ENCODE measurements at places on chromosomes 3 and 15.
A peak's percentile ranks its signal among the peaks of the same experiment; 100 is the strongest.

GRCh38 chr15:39079296-39079847 is 501.5 kb upstream of the THBS1 start:
- DNase-seq, result peak; percentile 23

DNA sequence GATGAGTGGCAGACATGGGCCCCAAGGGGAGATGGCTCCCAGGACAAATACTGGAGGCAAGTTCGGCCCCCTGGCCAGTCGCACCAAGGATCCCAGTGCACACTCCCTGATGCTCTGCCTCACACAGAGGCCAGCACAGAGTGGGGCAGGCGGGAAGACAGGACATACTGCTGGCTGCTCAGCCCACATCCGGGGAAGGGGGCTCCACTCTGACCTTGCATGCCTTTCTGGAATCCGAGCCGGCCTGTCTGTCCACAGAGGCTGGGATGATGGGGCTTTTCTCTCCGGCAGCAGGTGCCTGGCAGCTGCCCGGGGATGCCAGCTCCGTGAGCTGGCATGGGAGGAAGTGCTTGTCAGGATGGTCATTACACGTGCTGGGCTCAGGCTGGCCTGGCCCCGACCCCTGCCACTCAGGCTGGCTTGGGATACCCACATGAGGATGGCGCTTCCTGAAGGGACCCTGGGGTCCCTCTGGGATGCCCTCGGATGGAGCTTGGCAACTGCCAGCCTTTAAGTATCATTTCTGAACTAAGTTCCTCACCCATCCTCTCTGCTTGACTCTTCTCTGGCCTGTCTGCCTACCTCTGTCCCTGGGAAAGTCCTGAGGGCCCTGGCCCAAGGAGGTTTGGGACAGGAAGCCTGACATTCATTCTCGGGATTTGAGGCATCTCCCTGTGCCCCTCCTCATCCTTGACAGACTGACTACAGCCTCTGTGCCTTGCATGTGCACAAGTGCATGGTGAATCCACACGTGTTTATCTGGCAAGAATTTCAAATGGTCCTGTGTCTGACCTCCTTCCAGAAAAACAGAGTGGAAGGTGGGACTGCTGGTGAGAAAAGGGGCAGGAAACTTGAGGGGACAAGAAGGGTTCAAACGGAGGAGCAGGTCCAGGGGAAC is 46.5 kb downstream of the EXOG start:
- DNase-seq, result no peak

- no peak for DNase-seq
Measured at GRCh38 chr15:86608461-86609205, 529.0 kb downstream of the AGBL1 start.

GRCh38 chr3:49654955-49655556 is 19.1 kb upstream of the APEH start:
- no peak for DNase-seq

DNA sequence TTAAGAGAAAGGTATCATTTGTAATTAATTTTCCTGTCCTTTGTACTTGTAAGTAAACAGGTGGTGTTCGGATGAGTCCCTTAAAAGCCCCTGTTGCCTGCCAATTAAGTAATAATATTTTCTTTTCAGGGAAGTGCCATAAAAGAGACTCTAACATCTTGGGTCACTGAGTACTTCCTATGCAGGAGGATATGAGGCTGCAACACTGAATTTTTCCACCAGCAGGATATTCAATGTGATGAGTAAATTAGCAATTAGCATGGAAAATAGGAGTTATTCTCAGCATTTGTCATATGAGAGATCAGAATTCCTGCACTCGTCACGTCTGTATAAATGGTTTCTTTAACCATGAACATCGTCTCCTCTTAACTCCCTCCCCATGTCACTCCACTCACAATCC is 45.4 kb downstream of the WWTR1 start:
- no peak for DNase-seq

GRCh38 chr3:133927540-133928066 is 31.9 kb upstream of the RAB6B start:
- peak; percentile 14 for DNase-seq

DNA sequence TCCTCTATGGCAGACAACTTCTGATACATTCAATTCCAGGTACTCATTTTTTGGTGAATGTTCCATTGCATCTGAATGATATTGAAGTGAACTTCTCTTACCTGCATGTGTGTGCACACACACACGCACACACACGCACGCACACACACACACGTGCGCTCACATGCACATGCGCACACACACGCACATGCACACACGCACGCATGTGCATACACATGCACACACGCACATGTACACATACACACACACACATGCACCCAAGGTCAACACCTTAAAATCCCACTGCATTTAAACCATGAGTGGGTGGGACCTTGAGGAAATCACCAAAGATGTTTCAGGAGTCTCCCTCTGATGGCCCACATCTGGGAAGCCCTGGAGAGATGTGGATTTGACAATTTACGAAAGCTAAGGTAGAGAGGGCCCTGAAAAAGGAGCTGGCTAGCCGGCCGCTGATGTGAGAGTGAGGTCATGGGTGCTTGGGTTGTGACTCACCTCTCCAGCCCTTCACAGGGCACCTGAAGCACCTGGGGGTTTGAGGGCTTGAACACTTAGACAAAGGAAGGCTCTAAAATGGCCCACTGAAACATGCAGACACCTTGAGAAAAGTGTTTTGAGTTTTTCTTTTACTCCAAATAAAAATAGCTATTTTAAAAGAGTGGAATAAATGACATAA is 269.1 kb upstream of the LRRFIP2 start:
- DNase-seq, result no peak

DNA sequence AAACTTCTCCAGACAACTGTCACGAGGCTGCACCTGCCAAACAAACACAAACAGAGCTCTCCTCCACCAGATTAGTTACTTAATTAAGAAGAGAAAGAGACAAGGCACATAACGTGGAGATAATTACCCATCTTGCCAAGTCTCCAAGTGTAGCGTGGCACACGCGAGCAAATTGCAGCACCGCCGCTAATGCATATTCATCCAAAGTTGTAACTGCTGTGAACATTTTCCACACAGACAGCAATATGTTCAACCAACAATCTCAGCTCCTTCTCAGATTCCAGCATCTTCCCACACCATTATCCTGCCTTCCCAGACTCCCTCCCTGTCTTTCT is 309.6 kb upstream of the TLE3 start:
- DNase-seq, result no peak
